ENCODE measurements at places on chromosomes 1 and 21.

- no peak for DNase-seq
Observed at GRCh38 chr1:109595531-109595930, 23.9 kb downstream of the GNAT2 start.

GRCh38 chr1:23100074-23100748 lies 68.4 kb downstream of the LUZP1 start:
- DNase-seq = peak; percentile 43

GRCh38 chr1:228348708-228349467 lies 57.7 kb downstream of the TRIM11 start:
- DNase-seq = no peak

GRCh38 chr1:38217316-38217715 lies 170.7 kb upstream of the POU3F1 start:
- DNase-seq = no peak

DNA sequence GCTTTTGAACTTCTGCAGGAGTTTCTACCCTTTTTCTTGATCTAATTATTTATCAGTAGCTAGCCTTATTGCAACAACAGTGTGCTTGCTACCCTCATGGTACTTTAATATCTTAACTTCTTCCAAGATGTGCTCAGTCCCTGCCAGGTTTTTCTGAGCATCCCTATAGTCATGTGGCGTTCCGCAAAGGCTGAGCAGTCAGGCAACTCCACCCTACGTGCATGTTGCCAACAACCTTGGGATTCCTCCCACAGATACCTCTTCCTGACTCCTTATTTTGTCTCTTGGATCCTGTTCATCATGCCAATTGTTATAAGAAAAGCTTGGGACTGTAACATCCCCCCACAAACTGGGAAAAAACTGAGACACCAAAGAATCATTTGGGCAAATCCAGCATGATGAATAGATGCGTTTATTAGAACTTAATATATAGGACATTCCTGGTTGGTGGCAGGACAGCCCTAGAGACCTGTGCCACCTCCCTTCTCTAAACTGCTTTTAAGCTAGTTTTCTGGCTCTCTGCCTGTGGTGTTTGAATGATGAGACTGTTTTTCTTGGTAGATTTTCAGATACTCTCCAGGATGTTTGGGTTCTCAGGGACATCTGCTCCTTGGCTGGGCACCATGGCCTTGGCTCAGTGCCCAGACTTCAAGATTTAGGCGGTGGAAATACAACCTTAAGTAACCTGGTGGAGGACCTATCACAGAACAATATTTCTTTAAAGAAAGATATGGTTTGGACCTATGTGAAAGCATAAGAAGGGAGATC lies 27.1 kb upstream of the KCTD3 start:
- DNase-seq = no peak

GRCh38 chr1:68503085-68503484 lies 6.2 kb upstream of the DEPDC1 start:
- no peak for DNase-seq

DNA sequence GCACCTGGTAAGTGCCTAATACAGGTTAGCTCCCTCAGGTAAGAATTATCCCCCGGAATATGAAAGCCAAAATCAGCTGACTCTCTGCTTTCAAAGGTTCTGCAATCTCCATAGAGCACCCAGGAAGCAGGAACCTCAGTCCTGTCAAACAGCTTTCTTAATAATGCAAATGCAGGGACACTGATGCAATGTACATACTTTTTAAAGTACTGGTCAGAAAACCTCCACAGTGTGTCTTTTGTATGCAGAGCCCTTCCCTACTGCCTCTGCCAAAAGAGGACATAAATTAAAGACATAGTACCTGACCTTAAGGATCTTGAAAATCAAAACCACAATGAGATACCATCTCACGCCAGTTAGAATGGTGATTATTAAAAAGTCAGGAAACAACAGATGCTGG lies 365.0 kb upstream of the KAZN start:
- DNase-seq = no peak

- no peak for DNase-seq
Observed at GRCh38 chr1:41800311-41800829, 118.4 kb downstream of the HIVEP3 start.

GRCh38 chr1:168087696-168088095 lies 49.0 kb downstream of the GPR161 start:
- DNase-seq = no peak

- no peak for DNase-seq
Observed at GRCh38 chr1:213698092-213698702, 289.6 kb upstream of the PROX1 start.

- no peak for DNase-seq
Observed at GRCh38 chr21:28971171-28971570, 21.5 kb downstream of the LTN1 start.

- no peak for DNase-seq
Observed at GRCh38 chr1:151997284-151997570, 3.6 kb upstream of the S100A10 start.

DNA sequence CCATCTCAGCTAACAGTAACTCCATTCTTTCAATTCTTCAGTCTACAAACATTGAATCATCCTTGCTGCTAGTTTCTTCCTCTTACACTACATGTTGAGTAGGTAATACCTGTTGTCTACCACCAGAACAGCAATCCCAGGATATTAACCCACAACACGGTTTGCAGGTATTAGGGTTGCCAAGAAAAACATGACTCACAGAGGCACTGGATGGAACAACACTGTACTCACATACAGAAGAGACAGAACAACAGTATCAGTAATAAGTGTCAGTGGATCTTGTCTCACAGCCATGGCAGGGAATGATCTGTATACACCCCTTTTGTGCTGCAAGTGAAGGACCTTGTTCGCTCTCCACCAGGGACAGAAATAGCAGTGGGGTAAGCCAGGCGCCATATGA lies 212.1 kb downstream of the GPR52 start:
- no peak for DNase-seq

DNA sequence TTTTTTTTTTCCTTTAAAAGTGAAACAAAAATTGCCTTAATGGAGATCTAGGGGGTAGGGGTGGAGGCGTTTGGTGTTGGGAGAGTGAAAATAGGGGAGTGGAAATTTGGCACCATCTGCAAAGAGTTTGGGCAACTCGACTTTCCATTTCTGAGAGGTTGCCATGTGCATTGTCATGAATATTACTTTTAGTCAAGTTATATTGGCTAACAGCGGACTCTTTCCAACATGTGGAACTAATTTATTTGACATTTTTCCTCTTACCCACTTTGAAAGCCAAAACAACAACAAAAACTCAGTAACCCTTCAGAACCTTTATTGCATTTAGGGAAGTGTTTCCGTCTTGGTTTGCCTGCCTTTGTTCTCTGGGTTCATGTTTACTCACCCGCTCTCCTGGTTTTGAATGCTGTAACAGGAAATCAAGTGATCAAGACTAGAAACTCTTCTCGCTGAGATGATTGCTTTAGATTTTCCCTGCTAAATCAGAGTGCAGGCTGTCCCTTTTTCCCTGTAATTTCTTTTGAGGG lies 70.4 kb downstream of the CACHD1 start:
- no peak for DNase-seq

- DNase-seq = no peak
Observed at GRCh38 chr1:95409901-95410300, 175.9 kb downstream of the RWDD3 start.

DNA sequence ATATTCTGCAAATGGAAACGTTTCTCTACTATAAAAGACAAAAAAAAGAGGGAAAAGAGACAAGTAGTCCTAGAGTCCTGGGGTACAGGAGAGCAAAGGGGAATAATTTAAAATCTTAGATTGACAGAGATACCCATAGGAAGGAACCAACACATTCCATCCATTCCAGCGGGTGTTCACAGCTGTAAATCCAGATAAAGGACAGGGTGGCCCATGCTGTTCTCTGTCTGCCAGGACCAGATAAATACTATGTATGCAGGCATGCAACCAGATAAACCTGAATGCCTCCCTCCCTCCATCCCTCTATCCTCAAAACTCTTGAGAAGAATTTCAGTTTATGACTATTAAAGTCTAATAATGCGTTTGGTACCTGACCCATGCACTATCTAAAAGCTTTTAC lies 131.8 kb downstream of the PTPN14 start:
- no peak for DNase-seq

Measured in ovary (tissue), 10 donors.